ENCODE measurements at places on chromosomes 6 and 20. TPM values are rescaled to one million over a fixed set of nuclear protein-coding genes. Genes with fewer than 3 reads are reported as not detected.

Gene IDH3B
- total RNA-seq, result 62.7 TPM

Gene LY6G6C
- total RNA-seq, result not detected

Gene SRC
- total RNA-seq, result 1.4 TPM

Gene HLA-DRB5
- total RNA-seq, result 6.5 TPM

Gene HAO1
- total RNA-seq, result not detected

Gene ABHD16A
- total RNA-seq, result 36.5 TPM

Gene EIF2S2
- 88.5 TPM for total RNA-seq
